ENCODE measurements at places on chromosomes 13 and 19.
A peak's percentile ranks its signal among the peaks of the same experiment; 100 is the strongest.

GRCh38 chr13:97695684-97696083 is 257.8 kb upstream of the IPO5 start:
- DNase-seq: no peak

DNA sequence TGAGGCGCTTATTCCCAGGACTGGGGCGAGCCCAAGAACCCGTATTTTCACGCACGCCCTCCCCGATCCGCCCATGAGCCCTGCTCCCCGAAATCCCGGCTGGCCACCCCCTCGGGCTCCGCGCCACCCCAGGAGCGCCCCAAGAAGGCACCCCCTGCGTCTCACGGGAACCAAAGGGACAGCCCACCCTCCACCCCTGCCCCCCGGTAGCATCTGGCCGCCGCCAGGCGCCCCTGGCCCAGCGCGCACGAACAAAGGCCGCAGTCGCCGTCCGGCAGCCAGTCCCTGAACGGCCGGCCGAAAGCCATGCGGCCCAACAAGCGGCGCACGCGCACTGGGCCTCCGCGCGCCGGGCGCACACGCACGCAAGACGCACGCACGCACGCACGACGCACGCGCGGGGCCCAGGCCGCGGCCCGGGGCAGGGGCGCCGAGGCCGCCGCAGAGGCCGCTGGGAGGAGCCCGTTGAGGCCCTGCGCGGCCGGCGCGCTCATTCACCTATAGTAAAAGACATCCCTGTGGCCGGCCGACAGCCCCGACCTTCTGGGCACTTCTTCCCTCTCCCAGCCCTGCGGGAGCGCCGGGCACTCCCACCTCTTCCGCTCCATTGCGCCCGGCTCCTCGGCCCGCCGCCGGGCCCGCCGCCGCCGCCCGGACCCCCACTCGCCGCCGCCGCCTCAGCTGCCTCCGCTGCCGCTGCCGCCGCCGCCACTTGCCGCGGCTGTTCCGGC is 476 bp downstream of the MBD3 start:
- DNase-seq: peak; percentile 88

- no peak for DNase-seq
Measured at GRCh38 chr13:20303636-20304035, 71.5 kb upstream of the GJB6 start.

DNA sequence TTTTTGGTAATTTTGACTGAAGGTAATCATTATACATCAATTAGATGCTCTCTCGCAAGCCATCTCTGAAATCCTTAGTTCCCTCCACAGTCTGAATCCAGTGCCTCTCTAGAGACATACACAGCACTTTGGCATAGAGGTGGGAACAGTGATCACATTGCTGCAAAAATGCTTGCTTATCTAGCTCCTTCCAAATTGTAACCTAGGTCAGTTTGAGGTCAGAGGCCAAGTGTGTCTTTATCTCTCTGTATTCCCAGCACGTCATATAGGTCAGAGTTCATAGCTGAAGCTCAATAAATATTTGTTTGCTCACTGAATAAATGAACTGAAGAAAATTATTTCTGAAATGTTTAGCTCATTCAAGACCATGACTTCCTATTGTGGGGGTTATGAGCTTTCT is 462.5 kb downstream of the DIAPH3 start:
- no peak for DNase-seq

DNA sequence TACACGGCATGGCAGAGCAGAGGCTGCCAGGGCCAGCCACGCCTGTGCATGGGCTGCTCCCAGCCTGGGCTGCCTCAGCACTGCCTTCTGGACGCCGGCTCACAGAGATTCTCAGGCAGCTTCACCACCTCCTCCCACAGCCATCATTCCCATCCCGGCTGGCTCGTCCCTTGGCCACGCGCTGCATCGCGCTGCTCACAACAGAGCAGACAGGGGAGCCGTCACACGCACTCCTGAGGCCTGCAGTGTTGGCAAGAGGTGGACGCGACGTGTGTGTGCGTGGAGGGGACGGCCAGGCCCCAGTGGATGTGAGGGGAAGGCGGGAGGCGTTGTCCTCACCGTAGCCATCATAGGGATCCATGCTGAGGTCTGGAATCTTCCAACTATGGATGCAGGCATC is 7.6 kb upstream of the PRKD2 start:
- no peak for DNase-seq

- no peak for DNase-seq
Measured at GRCh38 chr13:86020351-86021002, 221.3 kb upstream of the SLITRK6 start.

Data from coronary artery (tissue), 2 donors.